Gastrocnemius medialis (tissue), 4 donors: ENCODE measurements at places on chromosomes 1 and 21.

DNA sequence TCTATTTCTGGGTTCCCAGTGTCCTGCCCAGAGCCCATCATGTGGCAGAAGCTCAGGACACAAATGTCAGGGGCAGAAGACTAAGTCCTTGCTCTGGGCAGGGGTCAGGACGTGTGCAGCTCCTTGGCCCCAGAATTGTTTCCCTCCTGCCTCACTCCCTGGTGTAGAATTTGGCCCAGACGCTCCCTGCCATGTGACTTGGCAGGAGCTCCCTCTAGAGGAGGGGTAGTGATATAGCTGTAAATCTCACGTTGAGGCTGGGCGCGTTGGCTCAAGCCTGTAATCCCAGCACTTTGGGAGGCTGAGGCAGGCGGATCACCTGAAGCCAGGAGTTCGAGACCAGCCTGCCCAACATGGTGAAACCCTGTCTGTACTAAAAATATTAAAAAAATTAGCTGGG, 91.2 kb downstream of the UBIAD1 start:
- peak; percentile 17 for DNase-seq

DNA sequence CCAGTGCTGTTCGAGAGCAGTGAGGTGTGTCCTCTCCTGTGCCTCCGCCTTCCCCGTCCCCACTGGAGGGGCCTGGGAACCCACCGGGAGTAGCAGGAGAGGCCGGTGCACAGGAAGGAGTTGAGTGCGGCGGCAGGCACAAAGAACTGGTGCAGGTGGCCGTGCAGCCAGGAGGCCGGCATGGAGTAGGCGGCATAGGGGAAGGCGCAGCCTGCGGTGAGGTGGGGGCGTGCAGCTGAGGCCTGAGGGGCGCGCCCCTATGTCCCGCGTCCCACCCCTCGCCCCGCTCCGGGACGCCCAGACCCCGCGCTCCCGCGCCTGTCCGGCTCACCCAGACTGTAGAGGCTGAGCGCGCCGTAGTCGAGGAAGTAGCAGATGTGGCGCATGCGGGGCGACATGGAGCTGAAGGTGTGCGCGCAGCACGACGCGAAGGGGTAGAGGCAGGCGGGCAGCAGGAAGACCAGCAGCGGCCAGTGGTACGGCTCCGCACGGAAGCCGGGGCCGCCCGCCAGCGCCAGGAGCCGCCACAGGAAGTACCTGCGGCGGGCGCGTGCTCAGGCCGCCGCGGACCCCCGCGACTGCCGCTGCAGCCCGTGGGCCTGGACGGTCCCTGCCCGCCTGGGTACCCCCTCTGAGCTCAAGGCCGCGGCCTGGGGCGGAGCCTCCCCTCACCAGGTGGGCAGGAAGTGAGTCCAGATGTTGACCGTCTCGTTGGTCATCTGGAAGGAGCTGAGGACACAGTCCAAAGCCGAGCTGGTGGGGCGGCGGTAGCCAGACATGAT, 2.2 kb downstream of the PAQR6 start:
- no peak for DNase-seq

DNA sequence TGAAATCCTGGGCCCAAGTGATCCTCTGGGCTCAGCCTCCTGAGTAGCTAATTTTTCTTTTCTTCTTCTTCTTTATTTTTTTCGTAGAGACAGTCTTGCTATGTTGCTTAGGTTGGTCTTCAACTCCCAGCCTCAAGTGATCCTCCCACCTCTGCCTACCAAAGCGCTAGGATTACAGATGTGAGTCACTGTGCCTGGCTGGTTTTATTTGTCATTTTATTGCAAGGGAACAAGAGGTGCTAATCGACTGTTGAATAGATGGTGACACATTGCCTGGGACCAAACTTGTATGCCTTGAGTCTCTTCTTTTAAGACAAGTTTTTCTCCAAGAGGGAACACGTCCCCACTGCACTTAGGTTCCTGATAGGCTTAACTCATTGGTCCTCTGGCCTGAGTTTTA, 20.0 kb upstream of the KLHDC8A start:
- no peak for DNase-seq

- no peak for DNase-seq
Measured at GRCh38 chr1:9785406-9785805, 38.4 kb downstream of the CLSTN1 start.

DNA sequence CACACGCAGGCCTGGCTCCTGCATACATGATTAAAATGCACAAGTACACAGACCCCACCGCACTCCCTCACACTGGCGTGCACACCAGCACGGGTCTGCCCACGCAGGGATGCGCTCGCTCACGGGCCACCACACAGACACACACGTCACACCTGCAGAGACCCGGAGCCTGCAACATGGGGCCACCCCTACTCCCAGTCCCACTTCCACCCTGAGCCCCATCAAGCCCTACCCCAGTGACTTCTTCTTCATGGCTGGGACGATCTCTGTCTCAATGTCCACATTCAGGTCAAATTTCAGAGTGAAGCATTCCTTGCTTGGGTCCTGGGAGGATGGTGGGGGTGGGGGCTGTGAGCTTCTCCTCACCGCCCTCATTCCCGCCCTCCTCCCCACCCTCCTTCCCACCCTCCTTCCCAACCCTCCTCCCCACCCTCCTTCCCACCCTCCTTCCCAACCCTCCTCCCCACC, 8.9 kb upstream of the TNFRSF25 start:
- DNase-seq: no peak

GRCh38 chr1:48792961-48793360, 16.3 kb upstream of the BEND5 start:
- no peak for DNase-seq

DNA sequence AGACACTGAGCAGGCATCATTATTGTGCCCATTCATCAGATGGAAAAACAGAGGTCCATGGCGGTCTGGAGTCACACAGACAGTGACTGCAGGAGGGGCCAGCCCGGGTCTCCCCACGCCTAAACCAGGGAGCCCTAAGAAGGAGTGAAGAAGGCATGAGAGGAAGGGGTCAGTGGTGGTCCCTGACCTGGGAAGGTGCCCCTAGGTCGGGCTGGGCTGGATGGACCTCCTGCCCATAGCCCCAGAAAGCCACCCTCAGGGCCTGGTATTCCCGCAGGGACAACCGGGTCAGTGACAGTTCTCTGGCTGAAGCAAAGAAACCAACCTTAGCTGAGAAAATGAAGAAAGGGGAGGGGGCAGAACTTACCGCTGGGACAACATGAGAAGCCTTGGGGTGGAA, 163.4 kb upstream of the C1orf174 start:
- no peak for DNase-seq

GRCh38 chr1:47797575-47797974, 199.6 kb downstream of the TRABD2B start:
- DNase-seq: no peak

- peak; percentile 56 for DNase-seq
Measured at GRCh38 chr1:40389871-40390560, 16.5 kb downstream of the SMAP2 start.

GRCh38 chr1:180271272-180272255, 41.5 kb downstream of the LHX4 start:
- DNase-seq: no peak

DNA sequence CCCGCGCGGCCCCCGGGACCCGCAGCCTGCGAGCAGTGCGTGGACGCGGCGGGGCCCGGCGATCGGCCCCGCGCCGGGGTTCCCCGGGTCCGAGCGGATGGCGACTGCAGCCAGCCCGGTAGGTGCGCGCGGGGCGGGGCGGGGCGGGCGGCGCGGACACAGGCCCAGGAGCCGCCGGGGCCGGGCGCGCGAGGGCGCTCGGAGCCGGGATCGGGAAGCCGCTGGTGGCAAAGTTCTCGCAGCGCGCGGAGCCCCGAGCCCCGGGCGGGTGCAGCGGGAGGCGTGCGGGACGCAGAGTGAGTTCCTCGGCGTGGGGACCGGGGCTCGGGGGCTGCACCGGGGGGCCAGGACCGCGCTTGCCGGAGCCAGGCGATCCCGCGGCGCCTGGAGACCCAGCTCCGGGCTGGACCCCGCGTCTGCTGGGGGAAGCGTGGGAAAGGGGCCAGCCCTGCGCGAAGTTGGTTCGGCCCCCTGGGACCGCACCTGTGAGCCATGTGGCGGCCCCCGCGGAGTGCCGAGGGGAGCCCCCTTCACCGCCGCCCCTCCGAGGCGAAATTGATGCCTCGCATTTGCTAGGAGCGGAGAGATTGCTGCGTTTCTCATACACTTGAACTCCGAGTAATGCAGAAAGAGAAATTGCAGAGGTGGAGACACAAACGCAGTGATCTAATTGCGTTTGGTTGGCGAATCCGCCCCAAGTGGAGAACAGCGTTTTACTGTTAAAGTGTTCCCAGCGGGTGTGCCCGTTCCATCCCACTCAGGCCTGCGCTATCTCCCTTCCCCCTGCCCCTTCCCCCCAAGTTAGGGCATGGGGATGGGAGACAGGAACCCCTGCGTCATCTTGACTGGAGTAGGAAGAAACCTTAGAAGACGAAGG, 228.9 kb upstream of the TMEM51 start:
- no peak for DNase-seq

GRCh38 chr21:45836268-45836655, 145.3 kb upstream of the COL6A1 start:
- no peak for DNase-seq

GRCh38 chr21:30168086-30168485, 1.5 kb upstream of the CLDN17 start:
- no peak for DNase-seq

GRCh38 chr1:107563441-107563840, 401.5 kb downstream of the VAV3 start:
- DNase-seq: no peak

- DNase-seq: no peak
Measured at GRCh38 chr1:163875927-163876320, 554.2 kb downstream of the NUF2 start.

GRCh38 chr21:22842875-22843274, 1844.7 kb downstream of the NCAM2 start:
- no peak for DNase-seq

- DNase-seq: peak; percentile 7
Measured at GRCh38 chr1:200739702-200740570, 1.2 kb downstream of the CAMSAP2 start.

GRCh38 chr1:18794561-18794960, 64.9 kb downstream of the TAS1R2 start:
- DNase-seq: no peak

GRCh38 chr1:104874044-104874443, 1124.3 kb downstream of the AMY1C start:
- DNase-seq: no peak

DNA sequence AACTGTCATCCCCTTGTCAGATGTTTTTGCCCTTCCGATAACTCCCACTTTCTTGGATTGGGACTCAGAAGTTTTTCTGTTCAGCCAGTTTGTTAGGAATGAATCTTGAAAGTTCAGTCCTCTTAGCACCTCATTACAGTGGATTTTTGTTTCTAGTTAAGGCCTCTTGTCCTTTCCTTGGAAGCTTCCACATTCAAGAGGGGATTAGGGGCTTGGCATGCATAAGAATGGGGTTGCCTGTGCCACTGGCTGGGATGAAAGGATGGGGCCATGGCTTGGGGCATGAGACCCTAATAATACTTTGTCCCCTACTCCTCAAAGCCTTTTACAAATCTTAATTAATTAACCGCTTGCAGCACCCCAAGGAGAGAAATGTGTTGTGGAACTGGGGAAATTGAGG, 2.4 kb upstream of the DHDDS start:
- no peak for DNase-seq

- no peak for DNase-seq
Measured at GRCh38 chr1:206931709-206932108, 10.0 kb upstream of the FCMR start.

- no peak for DNase-seq
Measured at GRCh38 chr1:18118491-18118890, 10.9 kb downstream of the IGSF21 start.
